CD4-positive, alpha-beta memory T cell (primary cell): ENCODE measurements at places on chromosomes 12 and 14. TPM values are rescaled to one million over a fixed set of nuclear protein-coding genes. Genes with fewer than 3 reads are reported as not detected.

- no peaks in the 10 kb centered on the region for H3K27me3 ChIP-seq
- H3K27ac ChIP-seq, result no peak overlapping the region
- H3K36me3 ChIP-seq, result no peaks in the 10 kb centered on the region
- no peak overlapping the region for H3K4me3 ChIP-seq
- no peak for DNase-seq
- H3K4me1 ChIP-seq, result no peaks in the 10 kb centered on the region
Observed at GRCh38 chr12:93943780-93944179, 204.6 kb upstream of the PLXNC1 start.

- no peak overlapping the region for H3K4me3 ChIP-seq
- peaks cover 9% of the 10 kb centered on the region for H3K36me3 ChIP-seq
- H3K27ac ChIP-seq, result no peak overlapping the region
- no peaks in the 10 kb centered on the region for H3K27me3 ChIP-seq
Observed at GRCh38 chr12:95291501-95291900, 73.9 kb downstream of the VEZT start.

DNA sequence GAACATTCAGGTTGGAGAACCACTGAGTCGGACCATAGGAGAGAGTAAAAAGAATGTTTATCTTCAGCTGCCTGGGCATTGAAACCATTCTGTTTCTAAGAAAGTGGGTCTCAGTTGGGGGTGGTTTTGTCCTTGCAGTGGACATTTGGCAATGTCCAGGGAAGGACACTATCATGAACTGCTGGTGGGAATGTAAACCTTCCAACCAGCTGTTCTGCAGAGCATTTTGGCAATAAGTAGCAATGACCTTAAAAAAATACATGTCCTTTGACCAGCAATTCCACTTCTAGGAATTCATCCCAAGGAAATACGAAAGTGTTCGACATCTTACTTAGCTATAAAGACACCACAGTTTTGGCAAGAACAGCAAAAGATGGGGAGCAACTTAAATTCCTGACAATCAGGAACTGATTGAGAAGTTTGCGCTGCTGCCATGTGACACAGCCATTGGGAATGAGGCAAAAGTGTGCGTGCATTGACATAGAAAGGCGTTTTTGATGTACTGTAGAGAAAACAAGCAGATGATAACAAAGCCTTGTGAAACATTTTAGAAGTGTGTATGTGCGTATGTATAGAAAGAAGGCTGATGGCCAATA lies 82.9 kb upstream of the MAP1LC3B2 start:
- H3K27me3 ChIP-seq, result no peaks in the 10 kb centered on the region
- no peaks in the 10 kb centered on the region for H3K36me3 ChIP-seq
- DNase-seq, result no peak
- H3K4me3 ChIP-seq, result no peak overlapping the region
- peaks cover 10% of the 10 kb centered on the region for H3K4me1 ChIP-seq
- H3K27ac ChIP-seq, result no peak overlapping the region

DNA sequence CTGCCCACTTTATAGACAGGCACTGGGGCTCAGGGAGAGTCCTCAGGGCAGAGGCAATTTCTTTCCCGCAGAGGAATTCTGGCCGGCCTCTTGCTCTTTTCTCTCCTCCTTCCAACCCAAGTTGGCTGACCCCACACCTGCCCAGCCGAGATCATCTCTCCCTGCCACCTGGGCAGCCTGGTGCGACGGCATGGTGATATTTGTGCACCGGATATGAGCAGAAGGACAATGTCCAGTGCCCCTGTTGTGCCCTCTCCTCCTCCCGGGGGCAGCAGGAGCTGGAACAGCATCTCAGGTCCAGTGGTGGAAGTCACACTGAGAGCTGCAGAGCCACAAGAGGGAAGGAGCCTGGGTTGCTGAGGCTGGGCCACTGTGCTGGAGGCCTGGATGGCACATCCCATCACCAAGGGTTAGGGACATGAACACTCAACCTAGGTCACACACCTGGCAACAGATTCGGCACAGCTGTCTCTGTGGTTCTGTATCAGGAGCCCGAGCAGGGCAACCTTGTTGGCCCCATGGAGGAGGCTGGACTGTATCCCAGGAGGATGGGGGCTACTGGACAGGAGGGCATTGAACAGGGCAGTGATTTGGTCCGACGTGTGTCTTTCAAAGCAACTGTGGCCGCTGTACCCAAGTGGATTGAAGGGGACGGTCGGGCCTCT lies 57.7 kb upstream of the DIO3 start:
- no peaks in the 10 kb centered on the region for H3K36me3 ChIP-seq
- no peak for DNase-seq
- no peak overlapping the region for H3K27ac ChIP-seq
- H3K4me1 ChIP-seq, result no peaks in the 10 kb centered on the region
- H3K4me3 ChIP-seq, result no peak overlapping the region

DNA sequence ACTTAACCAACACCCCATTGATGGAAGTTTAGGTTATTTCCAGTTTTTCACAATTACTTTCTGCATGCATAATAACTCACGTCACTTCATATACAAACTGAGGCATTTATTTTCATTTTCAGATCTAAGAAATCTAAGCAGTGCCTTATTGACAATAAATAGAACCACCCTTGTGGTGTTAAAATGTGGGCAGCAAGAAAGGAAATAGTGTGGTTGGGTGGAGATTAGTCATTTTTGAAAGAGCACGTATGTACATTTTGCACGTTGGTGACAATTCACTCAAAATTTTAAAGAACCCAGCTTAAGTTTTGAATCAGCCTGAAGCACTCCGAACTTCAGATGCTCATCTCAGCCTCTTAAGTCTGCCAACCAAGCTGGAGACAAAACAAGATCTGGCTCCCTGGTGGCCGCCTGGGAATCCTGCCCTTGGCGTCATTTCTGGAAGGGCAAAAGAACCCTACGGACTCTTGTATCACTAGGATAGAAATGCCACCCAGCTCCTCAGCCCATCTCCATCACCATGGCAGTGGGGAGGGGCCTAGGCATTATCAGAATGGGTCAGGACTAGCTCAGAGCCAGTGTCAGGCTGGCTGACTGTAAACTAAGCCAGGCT lies 89.5 kb upstream of the BCL2L14 start:
- H3K4me1 ChIP-seq, result peaks cover 59% of the 10 kb centered on the region
- no peaks in the 10 kb centered on the region for H3K36me3 ChIP-seq
- peak overlapping the region; percentile 74 for H3K27ac ChIP-seq
- no peaks in the 10 kb centered on the region for H3K27me3 ChIP-seq

DNA sequence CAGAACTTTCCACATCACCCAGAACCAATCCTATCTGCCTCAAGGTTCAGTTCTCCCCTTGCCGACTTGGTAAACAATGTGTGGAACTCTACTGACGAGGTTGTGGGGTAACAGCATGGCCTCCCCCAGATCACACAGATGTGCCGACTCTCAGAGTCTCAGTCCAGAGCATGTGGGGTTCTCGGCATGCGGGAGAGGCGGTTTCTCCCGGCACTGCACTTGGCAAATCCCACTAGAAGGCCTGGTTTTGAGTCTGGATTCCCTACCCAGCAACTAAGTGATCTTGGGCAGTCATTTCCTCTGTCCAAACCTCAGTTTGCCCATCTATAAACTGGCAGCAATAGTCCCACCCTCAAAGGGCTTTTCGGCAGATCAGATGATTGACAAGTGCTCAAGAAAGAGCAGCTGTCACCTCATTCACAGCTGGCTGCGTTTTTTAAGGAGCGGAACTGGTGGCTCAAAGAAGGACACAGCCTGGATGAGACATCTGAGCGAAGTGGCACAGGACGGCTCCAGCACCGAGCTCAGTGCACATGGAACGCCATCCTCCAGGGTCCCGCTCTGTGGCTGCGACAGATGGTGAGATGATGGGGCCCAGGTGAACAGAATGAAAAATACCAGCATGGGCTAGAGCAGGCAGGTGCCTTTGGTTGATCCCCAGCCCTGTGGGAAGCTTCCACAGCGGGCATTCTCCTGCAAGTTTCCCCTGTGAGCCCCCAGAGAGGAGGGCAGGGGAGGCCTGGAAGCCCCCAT lies 7.3 kb downstream of the TESC start:
- peaks cover under 1% of the 10 kb centered on the region for H3K4me1 ChIP-seq
- H3K27ac ChIP-seq, result no peak overlapping the region
- no peaks in the 10 kb centered on the region for H3K36me3 ChIP-seq
- H3K27me3 ChIP-seq, result no peaks in the 10 kb centered on the region

DNA sequence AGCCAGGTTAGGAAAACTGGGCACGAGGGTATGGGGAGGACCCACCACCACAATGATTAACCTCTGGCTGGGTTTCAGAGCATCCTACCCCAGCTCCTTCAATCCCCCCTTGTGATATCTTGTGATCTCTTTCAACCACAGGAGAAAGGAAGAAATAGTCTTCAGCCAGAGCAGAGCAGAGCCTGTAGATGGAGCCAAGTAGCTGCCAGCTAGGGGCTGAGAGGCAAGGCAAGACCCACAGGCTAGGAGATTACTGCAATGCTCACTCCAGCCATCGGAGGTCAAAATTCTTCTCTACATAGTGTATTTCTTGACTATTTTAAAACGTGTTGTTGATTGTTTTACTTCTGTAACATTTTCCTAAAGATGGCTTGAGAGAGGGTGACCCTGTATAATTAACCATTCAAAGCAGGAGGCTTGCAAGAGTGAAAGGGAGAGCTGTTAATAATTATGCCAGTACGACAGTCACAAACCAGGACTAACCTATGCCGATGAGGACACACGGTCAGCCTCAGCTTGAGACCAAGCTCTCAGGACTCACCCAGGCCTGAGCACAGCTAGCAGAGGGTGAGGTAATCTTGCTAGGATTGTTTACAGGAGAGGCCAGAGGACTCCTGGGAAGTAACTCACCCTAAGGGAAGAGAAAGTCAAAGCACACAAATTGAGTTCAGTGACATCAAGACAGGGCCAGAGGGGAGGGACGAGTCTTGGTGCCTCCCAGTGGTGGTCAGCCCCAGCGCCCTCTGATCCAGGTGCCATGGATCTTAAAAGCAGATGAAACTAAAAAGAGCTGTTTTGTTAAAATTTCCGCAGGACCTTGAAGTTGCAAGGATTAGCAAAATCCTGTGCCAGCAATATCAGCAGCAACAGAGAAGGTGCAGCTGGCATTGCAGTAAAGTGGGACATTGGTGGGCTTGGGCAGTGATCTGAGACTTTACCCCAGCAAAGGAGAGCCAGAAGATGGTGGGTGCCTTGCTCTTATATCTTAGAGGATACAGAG lies 29.8 kb upstream of the CDKN3 start:
- no peak overlapping the region for H3K4me3 ChIP-seq
- no peaks in the 10 kb centered on the region for H3K36me3 ChIP-seq
- H3K4me1 ChIP-seq, result no peaks in the 10 kb centered on the region
- DNase-seq, result peak; percentile 18

GALNT4 gene
- total RNA-seq, result 7.6 TPM
